ENCODE measurements at places on chromosomes 5 and 9.

GRCh38 chr9:27572566-27572917, 739 bp downstream of the C9orf72 start:
- DNase-seq = peak; percentile 47

DNA sequence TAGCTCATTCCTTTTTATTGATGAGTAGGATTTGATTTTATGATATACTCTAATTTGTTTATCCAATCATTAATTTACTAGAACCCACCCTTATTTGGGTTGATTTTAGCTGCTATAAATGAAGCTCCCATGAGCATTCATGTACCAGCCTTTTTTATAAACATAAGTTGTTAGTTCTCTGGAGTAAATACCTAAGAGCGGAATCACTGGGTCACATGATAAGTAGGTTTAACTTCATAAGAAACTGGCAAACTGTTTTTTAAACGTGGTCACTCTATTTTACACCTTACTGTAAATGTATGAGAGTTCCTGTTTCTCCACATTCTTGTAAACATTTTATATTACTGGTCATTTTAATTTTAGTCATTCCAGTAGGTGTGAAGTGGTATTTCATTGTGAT, 364.6 kb downstream of the NPR3 start:
- DNase-seq = no peak

- DNase-seq = no peak
Observed at GRCh38 chr9:89528540-89528939, 30.6 kb upstream of the SEMA4D start.

DNA sequence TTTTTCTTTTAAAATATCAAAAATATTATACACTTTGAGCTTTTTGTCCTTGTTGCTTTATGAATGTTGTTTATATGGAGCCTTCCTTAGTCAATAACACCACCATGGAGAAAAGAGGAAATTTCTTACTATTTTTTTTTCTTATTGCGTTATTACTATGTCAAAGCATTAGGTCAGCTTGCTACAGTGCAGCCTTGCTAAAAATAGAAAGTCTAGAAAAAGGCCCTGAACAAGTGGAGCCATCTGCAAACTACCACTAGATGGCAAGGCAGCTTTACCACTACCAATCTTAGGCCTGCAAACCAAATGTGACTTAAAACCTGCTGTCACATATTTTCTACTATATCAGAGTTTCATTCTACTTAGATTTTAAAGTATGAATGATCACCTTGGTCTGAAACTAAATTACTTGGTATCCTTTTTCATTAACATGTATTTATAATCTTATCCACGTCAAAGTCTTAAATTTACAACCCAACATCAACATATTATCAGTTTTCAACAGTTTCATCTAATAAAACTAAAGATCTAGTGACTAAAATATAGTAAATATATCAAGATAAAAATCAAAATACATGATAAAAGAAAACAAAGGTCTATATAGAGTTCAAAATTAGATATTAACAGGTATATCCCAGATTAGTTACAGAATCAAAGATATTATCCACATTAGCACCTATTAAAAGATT, 113.1 kb upstream of the ACOT12 start:
- peak; percentile 83 for DNase-seq

DNA sequence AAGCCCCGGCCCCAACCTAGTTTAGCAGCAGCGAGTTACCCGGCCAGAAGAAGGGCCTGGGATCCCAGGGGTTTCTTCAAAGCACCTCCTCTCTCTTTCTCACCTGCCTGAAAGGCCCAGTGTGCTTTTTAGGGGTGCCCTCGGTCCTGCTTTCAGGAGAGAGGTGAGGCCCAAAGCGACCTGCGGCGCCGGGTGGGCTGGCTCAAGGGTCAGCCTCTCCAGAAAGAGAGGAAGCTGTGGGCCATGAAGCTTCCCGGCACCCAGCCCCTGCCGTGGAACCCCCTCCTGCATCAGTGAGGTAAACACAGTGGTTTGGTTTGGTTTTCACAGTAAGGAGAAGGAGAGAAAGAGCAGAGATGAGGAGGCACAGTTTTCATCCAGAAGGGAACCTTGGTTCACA, 4.3 kb downstream of the FOXB2 start:
- no peak for DNase-seq

GRCh38 chr5:177997319-177997670, 1.3 kb upstream of the PROP1 start:
- no peak for DNase-seq

GRCh38 chr5:104456122-104456521, 893.5 kb upstream of the NUDT12 start:
- no peak for DNase-seq

- DNase-seq = peak; percentile 4
Observed at GRCh38 chr5:116320486-116320885, 235.7 kb downstream of the COMMD10 start.

- no peak for DNase-seq
Observed at GRCh38 chr5:76401801-76402250, 1.3 kb upstream of the IQGAP2 start.

- DNase-seq = peak; percentile 90
Observed at GRCh38 chr5:139635606-139636206, 12.4 kb upstream of the CXXC5 start.

DNA sequence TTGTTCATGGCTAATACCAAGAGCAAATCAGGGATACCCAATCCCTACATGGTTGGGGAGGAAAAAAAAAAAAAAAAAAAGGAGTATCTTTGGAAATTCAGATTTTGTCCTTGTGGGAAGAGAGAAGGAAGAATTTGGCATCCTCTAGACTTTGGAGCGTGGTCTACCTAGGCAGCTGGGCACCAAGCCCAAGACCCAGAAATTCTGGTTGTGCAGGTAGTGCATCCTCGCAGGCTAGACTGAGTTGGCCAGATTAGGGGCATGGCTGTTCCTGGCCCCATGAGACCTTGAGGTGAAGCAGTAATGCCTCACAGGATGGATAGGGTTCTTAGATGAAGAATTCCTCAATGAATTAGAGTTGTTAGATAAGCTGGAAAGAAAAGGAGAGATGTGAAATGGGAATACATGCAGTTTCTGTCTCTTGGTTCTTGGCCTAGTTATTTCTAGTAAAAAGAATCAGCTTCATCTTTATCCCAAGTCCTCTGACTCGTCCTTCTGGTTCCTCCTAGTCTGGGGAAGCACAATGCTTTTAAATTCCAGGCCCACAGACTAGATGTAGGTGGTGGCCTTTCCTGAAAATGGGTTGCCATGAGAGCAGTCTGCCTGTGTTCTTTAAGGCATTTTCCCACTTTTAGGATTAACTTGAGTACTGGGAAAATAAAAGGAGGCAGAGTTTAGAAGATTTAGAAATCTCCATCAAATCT, 140.5 kb upstream of the RUSC2 start:
- DNase-seq = peak; percentile 38

DNA sequence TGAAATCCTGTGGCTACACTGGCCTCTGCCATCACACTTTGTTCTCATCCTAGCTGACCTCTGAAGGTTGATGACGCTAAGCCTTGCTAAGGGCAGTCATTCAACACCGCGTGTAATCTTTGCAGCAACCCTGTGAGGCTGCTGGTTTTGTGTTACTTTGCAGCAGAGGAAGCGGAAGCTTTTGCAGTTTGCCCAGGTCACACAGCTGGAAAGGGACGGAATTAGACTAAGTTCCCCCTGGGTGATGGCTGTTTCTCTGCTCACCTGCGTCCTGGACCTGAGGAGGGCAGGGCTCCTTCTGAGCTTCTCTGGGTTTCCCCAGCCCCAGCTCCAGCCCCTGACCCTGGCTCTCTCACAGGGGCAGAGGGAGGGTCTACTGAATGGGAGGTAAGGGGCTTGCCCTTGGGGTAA, 7.3 kb upstream of the SLC25A51 start:
- DNase-seq = no peak

GRCh38 chr5:76544268-76544926, 78.8 kb downstream of the F2RL2 start:
- peak; percentile 31 for DNase-seq

DNA sequence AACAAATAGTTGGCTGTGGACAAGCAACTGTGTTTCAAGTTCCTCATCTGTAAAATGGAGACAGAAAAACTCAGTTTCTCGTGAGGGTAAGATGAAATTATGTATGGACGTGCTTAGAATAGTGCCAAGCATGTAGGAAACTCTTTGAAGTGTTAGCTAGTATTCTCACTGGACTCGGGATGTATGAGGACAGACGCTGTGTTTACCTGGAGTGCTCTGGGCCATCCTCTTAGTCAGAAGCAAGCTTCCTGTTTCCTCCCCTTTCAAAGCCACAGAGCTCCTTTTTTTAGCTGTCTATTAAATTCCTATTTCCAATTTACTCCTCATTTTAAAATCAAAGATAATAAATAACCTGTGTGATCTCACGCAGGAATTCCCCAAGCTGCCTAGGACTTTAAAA, 23.8 kb upstream of the IQGAP2 start:
- no peak for DNase-seq

DNA sequence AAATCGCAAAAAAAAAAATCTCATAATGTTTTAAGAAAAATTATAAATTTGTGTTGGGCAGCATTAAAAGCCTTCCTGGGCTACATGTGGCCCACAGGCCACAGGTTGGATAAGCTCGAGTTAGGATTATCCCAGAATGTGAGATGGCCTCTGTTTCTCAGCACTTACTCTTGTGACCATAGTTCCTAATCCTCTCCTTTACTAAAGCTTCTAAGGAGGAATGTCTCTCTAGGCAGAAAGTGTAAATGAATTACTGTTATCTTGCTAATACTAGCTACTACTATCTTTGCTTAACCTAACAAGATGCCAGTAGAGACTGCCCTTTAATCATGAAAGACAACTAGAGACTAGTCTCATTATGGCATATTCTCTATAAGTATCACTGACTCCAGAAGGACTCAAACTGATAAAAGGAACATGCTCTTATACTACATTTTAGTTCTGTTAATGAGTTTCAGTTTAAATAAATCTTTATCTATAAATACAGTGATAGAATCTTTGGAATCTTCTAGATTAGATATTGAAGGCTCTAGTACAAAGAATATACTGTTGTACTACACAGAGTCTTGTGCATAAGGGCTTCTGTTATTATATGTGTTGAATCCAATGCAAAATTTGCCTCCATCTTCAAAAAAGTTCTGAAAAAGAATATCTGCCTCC, 13.8 kb downstream of the INVS start:
- no peak for DNase-seq

- DNase-seq = no peak
Observed at GRCh38 chr5:123535648-123536047, 23.7 kb downstream of the CSNK1G3 start.

- no peak for DNase-seq
Observed at GRCh38 chr5:98474782-98475181, 298.7 kb upstream of the RGMB start.

DNA sequence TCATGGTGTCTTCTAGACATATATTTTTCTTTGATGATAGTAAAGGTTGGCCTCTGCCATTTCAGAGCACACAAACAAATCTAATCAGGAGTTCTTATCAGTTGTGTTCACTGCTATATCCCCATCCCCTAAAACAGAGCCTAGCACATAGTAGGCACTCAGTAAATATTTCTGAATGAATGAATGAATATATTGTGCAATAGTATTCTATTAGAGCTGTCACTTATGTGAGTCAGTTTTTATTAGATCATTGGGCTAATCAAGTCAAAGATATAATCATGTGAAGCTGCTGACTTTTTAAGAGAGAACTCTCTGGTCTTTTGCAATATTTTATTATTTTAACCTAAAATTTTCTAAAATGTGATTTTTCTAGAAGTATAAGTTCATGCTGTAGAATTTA, 84.2 kb downstream of the CHSY3 start:
- no peak for DNase-seq

DNA sequence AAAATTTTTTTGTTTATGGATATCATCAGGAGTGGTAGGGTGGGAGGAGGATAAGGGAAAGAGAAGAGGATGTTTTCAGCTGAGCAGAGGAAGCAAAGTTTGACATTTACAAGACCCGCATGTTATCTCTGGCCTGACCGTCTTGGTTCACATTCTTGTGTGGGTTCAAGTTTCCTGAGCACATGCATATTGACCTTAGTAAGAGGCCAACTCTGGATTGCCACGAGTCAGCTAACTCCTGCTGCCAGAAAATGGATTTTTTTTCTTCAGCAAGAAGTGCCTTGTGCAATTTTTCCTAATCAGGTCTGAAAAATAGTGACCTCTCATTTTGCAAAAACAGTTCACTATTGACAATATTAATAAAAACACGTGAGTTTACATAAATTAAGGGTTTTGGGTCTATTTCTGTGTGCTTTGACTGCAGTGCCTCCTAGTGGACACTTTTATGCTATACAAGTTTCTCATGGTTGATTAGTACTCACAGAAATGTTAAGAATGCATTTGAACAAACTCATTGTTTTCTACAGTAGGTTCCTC, 27.1 kb upstream of the BASP1 start:
- peak; percentile 76 for DNase-seq

DNA sequence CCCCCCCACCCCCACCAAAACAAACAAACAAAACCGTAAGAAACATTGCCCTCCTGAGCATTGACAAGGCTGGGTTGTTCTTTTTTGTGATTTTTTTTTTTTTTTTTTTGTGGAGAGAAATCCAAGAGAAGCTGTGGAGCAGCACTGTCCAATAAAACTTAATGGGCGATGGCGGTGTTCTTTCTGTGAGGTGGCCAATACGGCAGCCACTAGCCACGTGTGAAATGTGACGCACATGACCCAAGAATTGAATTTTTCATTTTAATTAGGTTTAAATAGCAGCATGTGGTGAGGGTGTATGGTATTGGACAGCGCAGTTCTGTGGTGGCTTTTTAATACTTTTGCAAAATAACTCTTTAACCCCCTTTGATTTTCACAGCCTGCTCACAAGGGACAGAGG, 251.1 kb downstream of the PDZD2 start:
- no peak for DNase-seq

- DNase-seq = no peak
Observed at GRCh38 chr9:19409401-19410194, 789 bp downstream of the ACER2 start.

DNA sequence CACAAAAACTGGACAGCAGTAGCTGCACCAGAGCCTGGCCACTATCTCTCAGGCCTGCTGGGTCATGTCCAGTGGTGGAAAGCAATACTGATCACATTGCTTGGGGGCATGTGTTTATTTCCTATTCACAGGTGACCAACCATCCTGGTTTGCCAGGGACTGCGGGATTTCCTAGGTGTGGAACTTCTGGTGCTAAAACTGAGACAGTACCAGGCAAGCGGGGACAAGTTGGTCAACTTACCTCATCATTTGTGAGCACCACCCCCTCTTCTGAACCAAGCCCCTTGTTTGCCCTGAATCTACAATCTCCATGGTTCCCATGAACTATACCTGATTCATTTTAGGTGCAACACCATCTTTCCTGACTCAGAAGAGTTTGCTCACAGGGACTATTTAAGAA, 81.3 kb downstream of the TNC start:
- no peak for DNase-seq

- DNase-seq = peak; percentile 63
Observed at GRCh38 chr5:33726422-33727165, 165.2 kb downstream of the ADAMTS12 start.

- peak; percentile 20 for DNase-seq
Observed at GRCh38 chr5:133925866-133926488, 42.4 kb downstream of the C5orf15 start.

GRCh38 chr9:90970608-90971007, 169.0 kb downstream of the SYK start:
- DNase-seq = peak; percentile 47

- DNase-seq = peak; percentile 96
Observed at GRCh38 chr5:93503598-93504067, 77.4 kb downstream of the NR2F1-AS1 start.

- peak; percentile 25 for DNase-seq
Observed at GRCh38 chr5:117681431-117682254, 1107.0 kb upstream of the SEMA6A start.
